ENCODE measurements at places on chromosomes 6 and 20. TPM values are rescaled to one million over a fixed set of nuclear protein-coding genes. Genes with fewer than 3 reads are reported as not detected.
A peak's percentile ranks its signal among the peaks of the same experiment; 100 is the strongest.

- H3K4me1 ChIP-seq: peaks cover 14% of the 10 kb centered on the region
- DNase-seq: no peak
- H3K36me3 ChIP-seq: peaks cover 2% of the 10 kb centered on the region
- H3K4me3 ChIP-seq: no peak overlapping the region
- H3K27ac ChIP-seq: no peak overlapping the region
Observed at GRCh38 chr6:17480476-17480875, 87.1 kb downstream of the CAP2 start.

GRCh38 chr20:60066438-60066823 is 108.2 kb downstream of the CDH26 start:
- no peak overlapping the region for H3K4me3 ChIP-seq
- no peaks in the 10 kb centered on the region for H3K36me3 ChIP-seq
- peaks cover 13% of the 10 kb centered on the region for H3K4me1 ChIP-seq

SAPCD1 gene
- 11.6 TPM for total RNA-seq

DNA sequence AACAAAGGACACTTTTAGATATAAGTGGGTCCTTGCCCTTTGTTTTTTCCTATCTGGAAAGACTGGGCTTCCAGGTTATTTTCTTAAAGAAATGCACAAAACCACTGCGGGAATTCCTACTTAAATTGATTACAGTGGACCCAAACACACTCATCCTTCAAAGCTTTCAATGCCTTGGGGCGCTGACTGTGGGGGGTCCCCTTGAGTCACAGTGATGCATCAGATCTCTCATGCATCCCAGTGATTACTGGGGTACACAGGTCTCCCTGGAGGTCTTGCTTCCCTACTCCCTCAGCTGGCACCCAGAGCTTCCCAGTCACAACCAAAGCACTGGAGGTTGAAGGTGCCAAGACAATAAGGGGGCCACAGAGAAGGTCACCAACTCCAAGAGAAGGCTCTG is 20.7 kb downstream of the ABHD12 start:
- H3K27me3 ChIP-seq: no peaks in the 10 kb centered on the region
- no peaks in the 10 kb centered on the region for H3K4me1 ChIP-seq
- DNase-seq: no peak
- no peak overlapping the region for H3K4me3 ChIP-seq
- no peak overlapping the region for H3K27ac ChIP-seq
- peaks cover 37% of the 10 kb centered on the region for H3K36me3 ChIP-seq

- H3K4me1 ChIP-seq: peaks cover 15% of the 10 kb centered on the region
- no peak overlapping the region for H3K27ac ChIP-seq
- no peak for DNase-seq
- no peak overlapping the region for H3K4me3 ChIP-seq
- peaks cover 1% of the 10 kb centered on the region for H3K27me3 ChIP-seq
- H3K36me3 ChIP-seq: no peaks in the 10 kb centered on the region
Observed at GRCh38 chr6:68038815-68039408, 596.2 kb upstream of the ADGRB3 start.

RAB32 gene
- total RNA-seq: 21.3 TPM

- H3K27me3 ChIP-seq: no peaks in the 10 kb centered on the region
- H3K27ac ChIP-seq: peak overlapping the region; percentile 96
- no peaks in the 10 kb centered on the region for H3K36me3 ChIP-seq
- no peak for DNase-seq
- peak overlapping the region; percentile 68 for H3K4me3 ChIP-seq
Observed at GRCh38 chr6:118709859-118710350, 58.5 kb upstream of the CEP85L start.

GRCh38 chr20:57195469-57196100 is 70.9 kb downstream of the BMP7 start:
- H3K27me3 ChIP-seq: no peaks in the 10 kb centered on the region
- H3K27ac ChIP-seq: no peak overlapping the region
- DNase-seq: no peak

TAGAP gene
- total RNA-seq: 0.32 TPM

PTCRA gene
- total RNA-seq: not detected

GRCh38 chr6:85364344-85364743 is 85.5 kb upstream of the NT5E start:
- no peaks in the 10 kb centered on the region for H3K4me1 ChIP-seq
- H3K27me3 ChIP-seq: no peaks in the 10 kb centered on the region
- no peak for DNase-seq
- no peak overlapping the region for H3K4me3 ChIP-seq
- H3K36me3 ChIP-seq: no peaks in the 10 kb centered on the region

DNA sequence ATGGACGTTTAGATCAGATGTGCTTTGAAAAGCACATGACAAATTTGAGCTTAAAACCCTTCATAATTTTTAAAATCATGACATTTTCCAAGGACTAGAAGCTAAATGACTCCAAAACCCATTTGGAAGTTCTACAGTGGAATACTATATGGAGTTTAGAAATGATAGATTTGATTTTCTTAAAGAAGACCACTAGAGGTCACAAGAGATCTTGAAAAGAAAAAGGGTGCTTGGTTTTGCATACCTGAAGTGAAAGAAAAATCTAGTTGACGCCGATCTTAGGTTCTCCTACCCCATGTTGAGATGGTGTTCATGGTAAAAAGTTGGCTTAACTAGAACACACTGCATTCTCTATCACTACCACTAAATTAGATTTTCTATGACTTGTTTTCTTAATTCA is 31.5 kb downstream of the CFAP61 start:
- DNase-seq: no peak
- H3K36me3 ChIP-seq: no peaks in the 10 kb centered on the region
- peaks cover 15% of the 10 kb centered on the region for H3K4me1 ChIP-seq
- no peak overlapping the region for H3K4me3 ChIP-seq

DNA sequence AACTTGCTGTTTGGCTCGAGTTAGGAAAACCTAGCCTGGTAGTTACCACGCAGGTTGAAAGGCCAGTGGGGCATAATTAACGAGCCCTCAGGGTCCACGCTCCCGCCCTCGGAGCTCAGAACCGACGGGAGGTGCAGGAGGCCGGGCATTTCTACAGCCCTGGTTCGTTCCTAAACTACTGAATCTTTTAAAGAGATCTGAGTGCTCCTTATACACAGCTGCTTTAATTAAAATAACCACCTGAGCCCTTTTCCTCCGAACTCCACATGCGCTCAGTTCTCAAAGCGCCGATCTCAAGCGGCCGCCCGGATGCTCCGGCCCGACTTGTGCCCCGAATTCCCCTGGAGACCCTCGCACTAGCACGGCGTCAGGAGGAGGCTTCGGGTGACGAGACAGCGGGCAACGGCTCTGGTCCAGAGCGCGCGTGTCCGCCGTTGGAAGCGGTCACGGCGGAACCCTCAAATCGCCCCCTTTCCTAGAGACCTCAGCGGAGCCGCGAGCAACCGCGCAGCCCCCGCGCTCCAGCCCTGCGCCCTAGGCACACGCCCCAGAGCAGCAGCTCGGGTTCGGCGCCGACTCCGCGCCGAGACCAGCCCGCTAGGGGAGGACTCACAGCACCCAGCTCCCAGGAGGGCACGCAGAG is 397 bp downstream of the WDR27 start:
- peaks cover 37% of the 10 kb centered on the region for H3K4me1 ChIP-seq
- no peaks in the 10 kb centered on the region for H3K27me3 ChIP-seq
- H3K27ac ChIP-seq: peak overlapping the region; percentile 92

PRL gene
- total RNA-seq: 0.23 TPM

Data from mesothelial cell of epicardium (in vitro differentiated cells).